ENCODE measurements at places on chromosomes 2 and 18.

GRCh38 chr2:27263287-27264252 lies 723 bp upstream of the SLC30A3 start:
- no peak for DNase-seq

- DNase-seq: no peak
Measured at GRCh38 chr18:8469544-8470130, 139.6 kb upstream of the RAB12 start.

GRCh38 chr2:241432824-241433448 lies 75.4 kb downstream of the STK25 start:
- no peak for DNase-seq

GRCh38 chr2:103419506-103419905 lies 657.7 kb downstream of the TMEM182 start:
- no peak for DNase-seq

DNA sequence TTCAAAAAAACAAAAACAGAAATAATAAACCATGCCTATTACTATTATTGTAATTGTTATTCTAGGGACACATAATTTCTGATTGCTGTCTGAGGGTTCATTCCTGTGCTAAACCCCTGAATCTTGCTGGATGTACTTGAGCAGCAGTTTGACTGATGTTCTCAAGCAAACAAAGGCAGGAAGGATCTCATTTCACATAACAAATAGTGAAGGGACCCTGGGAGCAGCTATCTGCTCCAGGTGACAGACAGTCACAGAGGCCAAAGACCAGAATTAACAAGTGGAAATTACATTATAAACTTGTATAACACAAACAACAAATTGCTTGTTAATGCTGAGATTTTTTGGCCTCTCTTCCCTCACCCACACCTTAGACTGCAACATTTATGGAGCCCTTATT lies 284.2 kb downstream of the THSD7B start:
- DNase-seq: no peak

- no peak for DNase-seq
Measured at GRCh38 chr2:157911750-157912149, 35.6 kb upstream of the ACVR1 start.

- DNase-seq: no peak
Measured at GRCh38 chr18:68445668-68446426, 269.1 kb downstream of the TMX3 start.

GRCh38 chr2:64405581-64406406 lies 48.2 kb upstream of the LGALSL start:
- no peak for DNase-seq

- DNase-seq: no peak
Measured at GRCh38 chr2:9753665-9754531, 89.4 kb upstream of the TAF1B start.

DNA sequence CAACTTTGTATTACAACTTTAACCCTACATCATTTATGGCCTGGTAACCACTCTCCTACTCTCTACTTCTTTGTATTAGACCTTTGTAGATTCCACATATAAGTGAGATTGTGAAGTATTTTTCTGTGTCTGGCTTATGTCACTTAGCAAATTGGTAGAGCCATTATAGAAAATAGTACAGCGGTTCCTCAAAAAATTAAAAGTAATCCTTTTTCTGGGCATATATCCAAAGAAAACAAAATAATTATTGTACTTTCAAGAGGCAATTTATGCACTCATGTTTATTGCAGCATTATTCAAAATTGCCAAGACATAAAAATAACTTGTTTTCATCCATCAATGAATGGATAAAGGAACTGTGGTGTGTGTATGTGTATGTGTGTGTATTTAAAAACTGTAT lies 537.5 kb upstream of the FSIP2 start:
- no peak for DNase-seq

- no peak for DNase-seq
Measured at GRCh38 chr2:74708296-74708695, 54.2 kb downstream of the SEMA4F start.

GRCh38 chr18:4172196-4173100 lies 282.7 kb downstream of the DLGAP1 start:
- DNase-seq: no peak

DNA sequence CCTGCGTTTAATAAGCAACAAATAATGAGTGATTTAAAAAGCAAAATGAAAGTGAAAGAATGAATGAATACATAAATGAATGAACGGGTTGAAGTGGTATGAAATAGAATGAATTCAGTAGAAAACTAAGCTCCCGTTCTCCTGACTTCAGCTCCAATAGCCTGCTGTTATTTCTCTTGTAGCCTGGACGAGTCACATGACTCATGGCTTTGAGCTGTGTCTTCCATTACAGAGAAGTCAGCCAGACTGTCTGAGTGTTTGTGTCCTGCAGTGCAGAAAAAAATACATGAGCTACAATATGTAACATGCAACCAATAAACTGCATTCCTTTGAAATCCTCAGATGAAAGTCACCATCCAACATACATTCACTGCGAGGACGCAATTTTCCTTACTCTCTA lies 21.2 kb downstream of the SCG2 start:
- no peak for DNase-seq

- DNase-seq: peak; percentile 36
Measured at GRCh38 chr2:109031476-109032228, 42.6 kb upstream of the EDAR start.

DNA sequence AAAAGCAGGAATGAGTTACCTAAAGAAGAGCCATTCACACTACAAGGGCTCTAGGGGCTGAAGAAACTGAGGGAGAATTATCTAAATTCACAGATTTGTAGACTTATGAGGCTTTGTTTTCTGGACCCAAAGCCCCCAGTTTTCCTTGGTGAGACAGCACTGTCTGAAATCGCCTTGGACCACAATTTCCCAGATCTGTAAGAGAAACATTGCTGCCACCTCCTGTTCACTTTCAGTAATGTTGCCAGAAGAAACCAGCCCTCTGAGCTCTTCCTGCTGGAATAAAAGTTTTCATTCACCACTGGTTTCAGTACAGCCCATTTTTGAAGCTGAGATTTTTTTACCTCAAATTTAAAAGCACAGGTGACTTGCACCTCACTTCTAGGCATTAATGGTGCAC lies 169.2 kb downstream of the CDH20 start:
- peak; percentile 39 for DNase-seq

DNA sequence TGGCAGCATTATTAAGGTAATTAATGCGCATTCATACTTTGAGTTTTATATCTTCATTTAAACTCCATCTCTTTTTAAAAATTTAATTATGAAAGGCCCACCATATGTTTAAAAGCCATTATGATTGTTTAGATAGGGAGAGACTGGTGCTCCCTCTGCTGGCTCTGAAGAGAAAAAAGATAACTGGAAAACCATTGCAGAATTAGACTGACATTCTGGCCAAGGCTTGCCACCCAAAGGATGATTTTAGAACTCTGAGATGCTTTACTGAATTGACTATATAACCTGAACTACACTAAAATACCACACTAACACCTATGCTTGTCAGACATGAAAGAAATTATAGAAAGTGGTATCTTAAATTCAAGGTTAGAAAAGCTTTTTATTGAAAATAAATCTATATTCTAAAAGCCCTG lies 127.6 kb upstream of the SPOPL start:
- DNase-seq: peak; percentile 16

- DNase-seq: no peak
Measured at GRCh38 chr2:3626812-3627499, 31.0 kb upstream of the ALLC start.

GRCh38 chr2:17479875-17480274 lies 38.4 kb downstream of the RAD51AP2 start:
- no peak for DNase-seq

DNA sequence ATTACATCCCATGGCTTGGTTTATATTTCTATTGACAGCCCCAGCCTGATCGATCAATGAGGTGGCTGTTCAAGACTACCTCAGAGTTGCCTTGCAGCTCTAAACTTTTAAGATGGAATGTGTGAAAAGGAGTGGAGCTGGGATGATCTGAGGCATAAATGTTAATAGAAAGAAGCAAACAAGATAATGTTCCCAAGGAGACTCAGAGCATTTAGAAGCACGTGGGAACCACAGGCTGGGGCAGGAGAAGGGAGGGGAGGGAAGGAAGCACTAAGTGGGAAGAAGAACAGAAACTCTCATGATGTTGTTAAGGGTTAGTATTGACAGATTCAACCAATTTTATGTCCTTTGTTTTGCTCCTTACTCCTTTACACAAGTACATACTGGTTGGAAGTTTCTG lies 28.8 kb upstream of the LRATD1 start:
- no peak for DNase-seq

- DNase-seq: no peak
Measured at GRCh38 chr2:88924533-88924932, 233.1 kb downstream of the RPIA start.

- no peak for DNase-seq
Measured at GRCh38 chr18:46009125-46009840, 42.2 kb upstream of the EPG5 start.

DNA sequence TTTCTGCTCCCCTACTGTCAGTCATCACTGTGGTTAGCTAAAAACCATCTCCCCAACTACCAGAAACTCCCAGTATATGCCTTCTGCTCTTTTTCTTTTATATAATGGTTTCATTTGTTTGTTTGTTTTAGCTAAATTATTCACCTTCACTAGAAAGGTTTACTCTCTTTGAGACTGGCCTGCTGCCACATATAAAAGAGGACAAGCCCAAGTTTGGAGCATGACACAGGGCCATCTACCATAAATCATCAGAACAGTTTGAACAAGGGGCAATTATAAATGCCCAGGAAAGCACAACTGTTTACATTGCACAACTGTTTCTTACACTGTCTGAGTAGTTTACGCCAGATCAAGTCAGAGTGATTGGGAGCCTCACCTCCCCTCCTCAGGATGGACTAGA lies 471.0 kb upstream of the PIK3C3 start:
- DNase-seq: no peak

GRCh38 chr2:191657977-191658376 lies 20.0 kb upstream of the NABP1 start:
- no peak for DNase-seq

- DNase-seq: no peak
Measured at GRCh38 chr18:54877076-54877475, 48.8 kb downstream of the RAB27B start.

DNA sequence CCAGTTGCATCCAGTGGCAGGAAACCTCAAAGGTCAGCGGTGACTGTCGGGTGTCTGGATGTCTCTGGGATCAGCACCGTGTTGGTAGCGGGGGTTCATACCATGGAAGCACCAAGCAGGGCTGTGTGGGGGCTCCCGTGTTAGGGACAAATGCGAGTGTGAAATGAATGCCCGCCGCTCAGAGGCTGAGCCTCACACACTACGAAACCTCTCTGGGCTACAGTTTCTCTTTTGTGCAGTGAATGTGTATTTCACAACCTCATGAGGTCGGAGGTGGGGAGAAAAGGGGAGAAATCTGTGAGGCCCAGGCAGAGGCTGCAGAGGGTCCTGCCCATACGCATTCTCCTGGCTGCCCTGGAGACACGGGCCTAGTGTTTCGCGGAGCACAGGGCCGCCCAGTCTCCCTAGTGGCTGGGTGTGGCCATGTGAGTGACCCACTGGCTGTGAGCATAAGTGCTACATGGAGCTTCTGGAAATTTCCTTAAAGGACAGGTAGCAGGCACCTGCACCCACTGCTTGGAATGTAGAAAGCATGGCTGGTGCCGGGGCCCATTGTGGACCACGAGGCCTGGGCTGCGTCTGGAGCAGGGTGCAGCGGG lies 138.0 kb upstream of the GLI2 start:
- no peak for DNase-seq

GRCh38 chr2:30145826-30146336 lies 926 bp upstream of the YPEL5 start:
- DNase-seq: no peak

DNA sequence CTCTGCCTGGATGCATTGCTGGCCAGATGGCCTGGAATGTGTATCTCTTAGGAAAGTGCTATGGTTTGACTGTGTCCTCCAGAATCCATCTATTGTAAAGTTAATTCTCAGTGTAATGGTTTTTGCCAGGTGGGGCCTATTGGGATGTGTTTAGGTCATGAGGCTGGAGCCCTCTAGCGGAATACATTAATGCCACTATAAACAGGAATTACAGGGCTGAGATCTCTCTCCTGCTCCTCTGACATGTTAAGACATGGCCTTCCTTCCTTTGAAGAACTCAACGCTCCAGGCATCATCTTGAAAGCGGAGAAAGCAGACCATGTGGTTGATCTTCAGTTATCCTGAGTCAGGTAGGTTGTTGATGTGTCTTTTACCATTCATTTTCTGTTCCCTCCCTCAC lies 276.4 kb downstream of the RPIA start:
- DNase-seq: no peak

DNA sequence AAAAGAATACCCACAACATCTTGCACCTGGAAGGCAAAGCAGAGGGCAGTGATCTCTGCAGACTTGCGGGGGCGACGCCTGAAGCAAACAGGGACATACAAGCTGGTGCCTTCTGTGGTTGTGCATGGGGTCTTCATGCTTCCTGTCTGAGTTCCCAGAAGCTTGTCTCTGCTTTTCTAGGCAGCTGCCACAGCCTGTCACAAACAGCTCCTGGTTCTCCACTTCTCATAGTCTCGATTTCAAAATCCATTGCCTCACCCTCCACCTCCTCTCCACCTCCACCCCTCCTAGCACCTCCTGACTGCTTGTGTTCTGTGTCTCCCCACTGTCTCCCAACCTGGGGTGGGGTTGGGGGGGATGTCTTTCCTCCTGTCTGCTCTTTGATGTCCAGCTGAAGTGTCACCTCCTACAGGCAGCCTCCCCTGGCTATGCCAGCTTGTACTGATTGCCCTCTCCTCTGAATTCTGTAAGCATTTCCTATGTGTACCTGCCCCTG lies 1.7 kb upstream of the PROC start:
- no peak for DNase-seq

DNA sequence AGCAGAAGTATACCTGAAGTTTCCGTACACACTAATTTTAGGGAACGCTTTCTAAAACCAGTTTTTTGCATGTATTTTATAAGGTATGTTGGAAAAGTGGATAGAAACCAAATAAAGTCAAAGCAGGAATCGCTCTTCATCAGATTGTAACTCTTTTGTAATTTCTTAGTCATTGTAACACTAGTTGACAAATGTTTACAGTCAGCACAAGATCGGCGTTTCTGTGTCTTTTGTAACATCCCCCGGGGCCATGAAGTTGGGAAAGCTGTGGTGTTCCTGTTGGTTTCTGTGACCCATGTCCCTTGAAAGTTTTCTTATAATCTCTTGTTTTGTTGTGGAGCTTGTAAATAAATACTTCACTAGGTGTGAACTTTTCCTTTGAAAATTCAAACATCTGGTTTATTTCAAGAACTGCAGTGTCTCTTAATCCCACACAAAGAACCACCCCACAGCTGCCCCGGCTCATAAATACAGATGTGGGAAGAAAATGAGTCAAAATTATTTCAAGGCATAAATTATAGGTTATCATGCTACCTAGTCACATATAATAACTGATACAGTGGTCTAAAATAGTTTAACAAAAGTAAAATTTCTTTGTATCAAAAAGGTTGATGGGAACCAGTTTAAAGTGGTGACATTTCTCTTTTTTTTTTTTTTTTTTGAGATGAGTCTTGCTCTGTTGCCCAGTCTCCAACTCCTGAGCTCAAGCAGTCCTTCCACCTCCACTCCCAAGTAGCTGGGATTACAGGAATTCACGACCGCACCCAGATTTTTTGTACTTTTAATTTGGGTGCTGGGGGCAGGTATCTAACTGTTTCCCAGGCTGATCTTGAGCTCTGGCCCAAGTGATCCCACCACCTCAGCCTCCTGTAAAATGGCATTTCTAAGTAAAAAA lies 751 bp upstream of the NMI start:
- peak; percentile 20 for DNase-seq
